Muscle of arm (tissue), 14 donors: ENCODE measurements at places on chromosomes 7 and 10. TPM values are rescaled to one million over a fixed set of nuclear protein-coding genes. Genes with fewer than 3 reads are reported as not detected.

GRCh38 chr7:7820409-7820808 lies 102.0 kb upstream of the RPA3 start:
- no peak for DNase-seq

RPA3 gene
- 33.1 TPM for polyA plus RNA-seq

DNA sequence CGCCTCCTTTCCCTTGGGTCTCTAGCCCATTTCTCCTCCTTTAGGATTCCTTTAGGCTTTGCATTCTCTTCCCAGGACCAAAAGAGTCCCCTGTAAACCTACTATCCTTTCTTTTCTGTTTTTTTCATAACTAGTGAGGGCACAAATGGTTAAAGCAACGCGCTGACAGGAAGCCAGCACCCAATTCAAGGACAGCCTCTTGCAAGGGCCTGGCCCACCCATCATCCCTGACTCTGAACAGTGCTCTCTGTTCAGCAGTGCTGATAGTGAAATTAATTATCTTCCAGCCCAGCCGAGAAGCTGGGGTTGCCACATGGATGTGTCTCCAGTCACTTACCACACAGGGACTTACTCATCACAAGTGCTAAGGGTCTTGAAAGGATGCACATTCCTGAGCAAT lies 38.3 kb upstream of the RNF32 start:
- DNase-seq, result no peak

PLA2G12B gene
- polyA plus RNA-seq, result 0.53 TPM

DNAAF5 gene
- 21.9 TPM for polyA plus RNA-seq
